ENCODE measurements at places on chromosomes 4 and X.

GRCh38 chrX:155841232-155841631, 39.9 kb upstream of the VAMP7 start:
- no peak for DNase-seq

GRCh38 chrX:18160369-18160768, 60.3 kb downstream of the BEND2 start:
- DNase-seq: no peak

DNA sequence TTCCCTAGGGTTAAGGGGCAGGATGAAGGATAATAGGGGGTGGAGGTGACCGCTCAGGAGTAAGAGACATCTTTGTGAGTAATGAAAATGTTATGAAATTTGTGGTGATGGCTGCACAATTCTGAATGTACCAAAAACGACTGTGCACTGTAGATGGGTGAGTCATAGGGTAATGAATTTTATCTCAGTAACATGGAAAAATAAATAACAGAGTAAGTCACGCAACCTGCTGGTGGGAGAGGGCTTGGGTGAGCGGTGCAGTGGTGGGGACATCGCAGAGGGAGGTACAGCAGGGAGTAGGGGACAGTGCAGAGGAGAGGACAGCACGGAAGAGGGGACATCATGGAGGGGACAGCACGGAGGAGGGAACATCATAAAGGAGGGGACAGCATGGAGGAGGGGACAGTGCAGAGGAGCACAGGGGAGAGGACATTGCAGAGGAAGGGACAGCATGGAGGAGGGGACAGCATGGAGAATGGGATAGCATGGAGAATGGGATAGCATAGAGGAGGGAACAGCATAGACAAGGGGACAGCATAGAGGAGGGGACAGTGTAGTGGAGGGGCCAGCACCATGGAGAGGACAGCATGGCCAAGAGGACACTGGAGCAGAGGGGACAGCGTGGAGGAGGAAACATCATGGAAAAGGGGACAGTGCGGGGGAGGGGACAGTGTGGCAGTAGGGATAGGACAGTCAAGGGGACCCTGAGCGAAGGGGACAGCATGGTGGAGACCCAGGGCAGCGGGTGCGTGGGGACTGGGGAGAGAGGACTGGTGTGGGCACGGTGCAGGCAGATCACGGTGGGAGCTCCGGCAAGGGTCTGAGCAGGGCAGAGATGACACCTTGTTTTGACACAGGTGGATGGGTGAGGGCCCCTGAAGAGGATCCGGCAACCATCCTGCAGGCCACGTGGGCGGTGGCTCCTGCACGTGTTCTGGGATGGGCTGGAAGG, 68.5 kb upstream of the MXD4 start:
- peak; percentile 88 for DNase-seq

GRCh38 chr4:86720508-86721068, 126.5 kb downstream of the PTPN13 start:
- DNase-seq: peak; percentile 13

DNA sequence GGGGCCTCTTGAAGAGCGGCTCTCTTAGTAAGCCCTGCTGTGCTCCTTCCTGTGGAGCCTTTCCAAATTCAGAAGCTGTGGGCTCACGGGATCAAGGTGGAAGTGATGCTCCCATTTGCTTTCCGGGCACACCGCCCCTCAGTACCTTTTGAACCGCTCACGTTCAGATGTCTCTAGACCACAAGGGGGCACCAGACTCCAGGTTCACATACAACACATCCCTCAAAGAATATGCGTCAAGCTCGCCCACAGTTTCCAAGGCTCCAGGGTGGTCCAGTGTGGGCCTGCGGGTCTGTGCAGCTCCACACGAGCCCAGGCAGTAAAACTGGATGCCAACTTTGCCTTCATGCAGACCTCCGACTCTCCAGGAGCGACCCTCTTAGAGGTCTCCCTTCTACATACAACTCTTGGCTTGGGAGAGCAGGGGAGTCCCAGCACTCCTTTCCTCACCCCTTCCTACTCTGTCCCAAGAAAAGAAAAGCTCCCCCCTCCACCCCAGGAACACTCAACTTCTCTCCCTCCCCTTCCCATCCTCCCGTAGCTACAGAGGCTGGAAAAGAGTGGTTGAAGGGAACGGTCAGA, 11.0 kb downstream of the SUPT20HL1 start:
- peak; percentile 38 for DNase-seq

DNA sequence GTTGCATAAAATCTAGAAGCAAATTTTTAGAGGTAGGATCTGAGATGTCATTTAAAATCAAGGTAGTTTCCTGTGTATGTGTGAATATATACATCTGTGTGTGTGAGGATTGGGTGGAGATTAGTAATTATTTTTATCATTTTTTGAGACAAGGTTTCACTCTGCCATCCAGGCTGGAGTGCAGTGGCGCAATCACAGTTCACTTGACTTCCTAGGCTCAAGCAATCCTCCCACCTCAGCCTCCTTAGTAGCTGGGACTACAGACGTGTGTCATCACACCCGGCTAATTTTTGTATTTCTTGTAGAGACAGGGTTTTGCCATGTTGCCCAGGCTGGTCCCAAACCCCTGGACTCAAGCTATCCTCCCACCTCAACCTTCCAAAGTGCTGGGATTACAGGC, 188.3 kb downstream of the RAPGEF2 start:
- DNase-seq: no peak

GRCh38 chr4:109276482-109277095, 25.9 kb downstream of the COL25A1 start:
- DNase-seq: no peak

DNA sequence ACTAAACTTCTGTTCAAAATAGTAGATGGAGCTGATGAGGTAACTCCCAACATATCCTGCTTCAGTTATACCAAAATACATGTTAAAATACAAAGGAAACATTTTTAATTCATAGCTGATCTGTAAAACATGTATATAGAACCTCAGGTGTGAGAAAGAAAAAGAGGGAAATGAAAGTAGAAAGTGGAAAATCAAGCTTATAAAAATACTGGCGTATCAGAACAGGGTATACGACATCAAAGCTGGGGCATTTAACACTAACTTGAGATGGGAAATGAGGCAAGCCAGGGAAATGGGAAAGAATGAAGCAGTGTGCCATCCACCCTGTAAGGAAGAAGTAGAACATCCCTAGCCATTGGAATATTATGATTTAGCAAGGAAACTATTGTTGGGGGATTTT, 767.5 kb downstream of the DMD start:
- no peak for DNase-seq

GRCh38 chrX:136742721-136743379, 37.9 kb downstream of the ARHGEF6 start:
- no peak for DNase-seq

GRCh38 chr4:113695328-113696169, 66.0 kb downstream of the CAMK2D start:
- no peak for DNase-seq

DNA sequence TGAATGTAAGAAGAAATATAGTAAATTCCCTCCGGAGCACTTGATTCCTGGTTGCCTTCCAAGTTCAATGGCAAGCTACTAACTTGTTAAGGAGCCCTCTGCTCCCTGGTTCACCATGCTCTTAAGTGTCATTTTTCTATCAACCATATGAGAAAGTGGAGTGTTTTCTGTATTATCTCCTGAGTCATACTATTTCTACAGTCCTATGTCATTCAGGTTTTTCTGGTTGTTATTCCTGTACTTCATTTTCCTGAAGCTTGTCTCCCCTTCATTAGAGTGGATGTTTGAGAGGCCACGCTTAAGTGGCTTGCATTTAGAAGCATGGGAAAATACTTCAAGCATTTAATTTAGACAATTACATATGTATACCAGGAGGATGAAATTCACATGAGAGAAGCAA, 14.7 kb upstream of the EPGN start:
- DNase-seq: no peak

DNA sequence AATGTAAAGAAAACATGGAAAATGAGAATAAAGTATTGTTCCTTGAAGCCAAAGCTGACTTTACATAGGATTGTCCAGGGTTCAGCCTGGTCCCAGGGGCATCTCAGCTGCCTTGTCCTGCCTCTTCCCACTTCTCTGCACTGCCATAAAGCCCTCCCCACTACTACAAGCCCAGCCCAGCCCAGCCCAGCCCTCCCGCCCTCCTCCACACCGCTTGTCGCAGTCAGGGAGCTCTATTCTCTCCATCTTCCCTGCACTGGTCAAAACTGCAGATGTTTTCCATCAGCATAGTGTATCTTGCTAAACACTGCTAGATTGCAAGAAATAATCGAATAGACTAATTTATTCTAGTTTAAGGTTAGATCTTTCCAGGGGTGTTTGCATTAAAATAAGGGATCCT, 100.3 kb downstream of the TENM3 start:
- DNase-seq: no peak

GRCh38 chr4:146229406-146229805, 15.1 kb downstream of the REELD1 start:
- no peak for DNase-seq

DNA sequence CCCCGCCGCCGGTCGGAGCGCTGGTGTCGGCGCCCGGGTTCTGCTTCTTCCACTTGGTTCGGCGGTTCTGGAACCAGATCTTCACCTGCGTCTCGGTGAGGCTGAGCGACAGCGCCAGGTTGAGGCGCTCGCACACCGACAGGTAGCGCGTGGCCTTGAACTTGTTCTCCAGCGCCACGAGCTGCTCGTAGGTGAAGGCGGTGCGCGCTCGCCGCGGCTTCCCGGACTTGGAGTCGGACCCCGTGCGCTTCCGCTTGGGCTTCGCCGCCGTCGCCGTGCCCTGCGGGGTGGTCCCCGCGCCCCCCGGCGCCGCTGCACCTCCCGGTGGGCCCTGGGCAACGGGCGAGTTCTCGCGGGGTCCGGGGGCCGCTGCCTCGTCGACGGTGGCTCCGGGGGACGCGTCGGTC, 3.1 kb downstream of the NKX1-1 start:
- no peak for DNase-seq

DNA sequence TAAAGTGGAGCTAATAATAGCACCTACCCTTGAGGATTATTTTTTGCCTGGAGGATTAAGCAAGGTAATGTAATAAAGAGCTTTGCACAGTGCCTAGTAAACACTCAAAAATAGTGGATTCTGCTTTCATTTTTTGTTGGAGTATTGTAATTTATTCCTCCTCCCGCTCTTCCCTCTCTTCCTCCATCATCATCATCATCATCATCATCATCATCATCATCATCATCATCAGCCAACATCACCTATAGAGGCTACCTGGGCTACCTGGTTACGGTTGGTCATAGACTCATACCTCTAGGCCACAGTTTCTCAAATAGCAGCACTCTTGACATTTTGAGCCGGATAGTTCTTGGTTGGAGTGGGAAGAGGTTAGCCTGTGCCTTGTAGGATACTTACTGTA, 126.9 kb upstream of the TEX13A start:
- DNase-seq: no peak

- peak; percentile 70 for DNase-seq
Measured at GRCh38 chrX:40947276-40947675, 138.0 kb upstream of the USP9X start.

- peak; percentile 33 for DNase-seq
Measured at GRCh38 chrX:124507246-124507645, 160.9 kb downstream of the SH2D1A start.

GRCh38 chr4:141142423-141142822, 9.2 kb upstream of the RNF150 start:
- no peak for DNase-seq

- no peak for DNase-seq
Measured at GRCh38 chrX:16950423-16950822, 4.0 kb downstream of the REPS2 start.

DNA sequence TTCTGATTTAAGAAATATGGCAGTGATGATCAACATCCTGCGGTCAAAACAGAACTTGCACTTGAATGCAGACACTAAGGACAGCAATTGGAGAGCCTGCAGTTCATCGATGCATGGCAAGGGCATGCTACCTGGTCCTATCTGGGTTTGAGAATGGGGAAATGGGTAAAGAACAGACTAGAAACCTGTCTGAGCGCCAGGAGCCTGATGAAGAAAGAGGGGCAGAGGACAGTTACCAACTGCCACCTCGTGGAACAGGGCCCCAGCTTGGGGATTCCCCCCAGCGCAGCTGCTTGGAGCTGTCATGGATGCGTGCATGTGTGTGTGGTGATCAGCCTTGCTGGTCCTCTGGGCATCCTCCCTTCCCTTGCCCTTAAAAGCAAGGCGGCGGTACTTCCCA, 30.2 kb upstream of the NKRF start:
- no peak for DNase-seq

- no peak for DNase-seq
Measured at GRCh38 chrX:82692991-82693390, 815.1 kb upstream of the POU3F4 start.

DNA sequence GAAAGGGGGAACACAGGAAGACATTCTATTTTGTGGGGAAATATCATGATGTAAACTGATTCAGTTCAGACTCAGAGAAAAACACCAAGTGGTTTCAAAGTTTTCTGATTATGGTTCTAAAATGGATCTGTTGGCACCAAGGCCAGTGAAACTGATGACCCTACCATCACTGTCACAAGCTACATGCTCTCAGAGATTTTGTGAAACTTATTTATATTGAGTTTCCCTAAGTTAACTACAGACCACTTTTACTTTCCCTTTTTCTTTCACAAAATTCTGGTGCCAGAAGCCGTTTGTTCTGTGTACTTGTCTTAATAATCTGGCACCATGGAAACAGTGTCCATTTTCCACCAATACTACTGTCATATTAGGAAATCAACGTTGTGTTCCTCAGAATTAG, 43.4 kb upstream of the CABS1 start:
- no peak for DNase-seq

DNA sequence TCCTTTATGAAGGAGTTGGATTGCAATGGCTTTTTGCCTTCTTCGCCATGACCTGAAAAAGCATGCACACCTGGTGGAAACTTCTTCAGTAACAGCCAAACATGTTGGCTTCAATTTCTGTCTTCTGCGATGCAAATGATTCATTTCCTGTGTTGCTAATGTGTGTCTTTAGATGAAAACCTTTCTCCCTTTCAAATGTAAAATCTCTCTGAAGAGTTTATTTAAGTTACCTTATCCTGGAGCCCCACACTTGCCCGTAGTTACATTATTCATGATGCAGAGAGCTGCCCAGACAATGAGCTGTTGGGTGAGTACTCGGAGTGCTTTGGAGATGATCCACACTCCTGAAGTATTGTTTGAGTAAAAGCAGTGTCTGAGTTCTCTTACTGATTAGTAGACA, 1100.9 kb downstream of the RPA4 start:
- DNase-seq: no peak

DNA sequence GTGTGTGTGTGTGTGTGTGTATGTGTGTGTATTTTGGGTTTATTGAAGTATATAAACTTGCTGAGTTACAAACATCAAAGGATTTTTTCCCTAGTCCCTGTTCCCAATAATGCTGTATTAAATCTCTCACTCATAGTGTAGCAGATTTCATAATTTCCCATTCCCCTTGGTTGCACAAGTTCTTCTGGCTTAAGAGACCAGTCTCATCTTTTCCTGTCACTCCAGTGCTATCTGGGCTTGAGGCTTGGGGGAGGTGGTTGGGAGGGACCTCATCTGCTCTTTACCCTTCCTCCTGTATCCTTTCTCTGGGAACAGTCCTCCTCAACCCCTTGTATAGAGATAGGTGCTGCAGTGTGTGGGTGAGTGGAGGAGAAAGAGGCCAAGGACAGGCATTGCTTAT, 285.4 kb upstream of the BOD1L1 start:
- peak; percentile 79 for DNase-seq

GRCh38 chrX:131288188-131288587, 918 bp downstream of the IGSF1 start:
- DNase-seq: no peak

Measured in AG10803 (cell line).